Hematopoietic multipotent progenitor cell treated with erythropoietin and hydrocortisone succinate and interleukin-3 and kit ligand, for 8 days (in vitro differentiated cells): ENCODE measurements at places on chromosomes 16 and 17.

DNA sequence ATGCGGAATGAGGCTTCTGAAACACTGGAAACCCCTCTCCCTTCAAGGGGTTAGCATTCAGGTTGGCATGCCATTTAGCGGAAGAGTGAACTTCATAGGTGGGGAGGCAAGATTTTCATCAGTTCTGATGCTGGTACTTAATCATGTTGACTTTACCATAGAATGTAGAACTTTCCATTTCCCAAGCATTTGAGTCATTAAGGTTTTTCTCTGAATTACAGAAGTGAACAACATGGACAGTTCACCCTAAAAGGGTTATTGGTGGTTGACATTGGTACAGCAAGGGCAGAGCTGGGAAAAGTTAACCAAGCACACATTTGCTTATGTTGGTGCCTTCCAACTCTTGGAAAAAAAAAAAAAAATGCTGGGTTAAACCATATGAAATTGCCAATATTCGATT lies 39.1 kb downstream of the GAN start:
- no peak for DNase-seq

DNA sequence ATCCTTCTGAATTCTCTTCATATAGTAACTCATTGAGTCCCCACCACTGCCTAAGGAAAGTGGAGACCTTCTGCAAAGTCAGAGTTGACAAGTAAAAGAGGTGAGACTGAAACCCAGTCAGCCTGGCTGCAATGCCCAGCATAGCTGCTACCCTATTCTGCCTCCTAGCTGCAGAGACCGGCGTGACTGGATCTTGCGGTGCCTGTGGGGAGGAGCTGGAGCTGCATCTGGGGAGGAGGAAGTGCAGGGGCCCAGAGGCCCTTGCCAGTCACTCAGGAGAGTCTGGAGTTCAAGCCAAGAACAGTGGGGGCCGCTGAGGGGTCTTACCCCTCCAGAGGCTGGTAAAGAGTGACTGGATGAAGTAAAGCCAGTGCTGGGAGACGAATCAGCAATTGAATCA lies 35.0 kb upstream of the ZNF423 start:
- peak; percentile 3 for DNase-seq

DNA sequence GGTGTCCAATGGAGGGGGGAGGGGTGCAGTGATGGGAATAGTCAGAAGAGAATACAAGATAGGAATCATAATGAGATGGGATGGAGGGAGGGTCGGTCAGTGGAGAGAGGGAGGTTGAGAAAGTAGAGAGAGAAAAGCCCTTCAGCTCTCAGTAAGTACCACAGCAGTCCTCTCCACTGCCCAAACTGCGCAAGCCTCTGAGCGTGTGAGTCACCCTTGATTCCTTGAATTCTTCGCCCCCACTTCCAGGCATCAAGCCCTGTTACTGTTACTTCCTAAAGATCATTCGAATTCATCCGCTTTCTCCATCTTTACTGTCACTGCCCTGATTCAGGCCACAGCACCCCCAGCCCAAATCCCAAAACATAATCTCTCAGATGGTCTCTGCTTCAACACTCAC lies 2.5 kb downstream of the GUCY2D start:
- no peak for DNase-seq

DNA sequence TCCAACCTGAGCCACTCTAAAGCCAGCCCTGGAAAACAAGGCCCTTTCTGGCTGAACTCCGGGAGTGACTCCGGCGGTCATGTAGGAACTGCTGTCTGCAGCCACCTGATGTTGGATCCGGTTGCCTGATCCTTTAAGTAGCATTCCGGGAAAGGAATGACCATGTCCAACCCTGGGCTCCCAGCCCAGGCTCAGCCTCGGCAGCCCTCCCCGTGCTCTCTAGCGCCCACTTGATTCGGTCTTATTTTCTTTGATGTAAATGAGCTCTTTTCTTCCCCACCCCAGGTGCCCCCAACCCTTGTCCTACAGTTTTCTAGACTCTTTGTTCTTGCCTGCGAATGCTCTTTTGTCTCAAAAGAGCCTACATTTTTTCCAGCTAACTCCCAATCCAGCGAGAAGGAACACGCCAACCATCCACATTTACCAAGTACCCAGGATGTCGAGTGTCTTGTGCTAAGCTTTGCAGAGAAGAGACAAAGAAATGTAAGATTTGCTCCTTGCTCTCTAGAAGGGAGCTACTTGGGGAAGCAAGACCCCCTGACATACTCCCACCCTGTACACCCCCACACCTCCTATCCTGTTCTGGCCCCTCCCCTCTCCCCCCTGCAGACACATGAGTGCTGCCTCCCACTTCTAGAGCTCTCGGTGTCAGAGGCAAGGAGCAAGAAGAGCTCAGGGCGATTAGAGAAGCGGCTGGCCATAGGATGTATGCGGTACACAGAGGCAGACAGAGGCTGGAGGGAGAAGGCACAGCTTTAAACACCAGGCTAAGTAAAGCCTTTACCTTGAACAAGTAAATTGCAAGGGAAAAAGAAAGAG lies 53.8 kb downstream of the COG7 start:
- DNase-seq: no peak

DNA sequence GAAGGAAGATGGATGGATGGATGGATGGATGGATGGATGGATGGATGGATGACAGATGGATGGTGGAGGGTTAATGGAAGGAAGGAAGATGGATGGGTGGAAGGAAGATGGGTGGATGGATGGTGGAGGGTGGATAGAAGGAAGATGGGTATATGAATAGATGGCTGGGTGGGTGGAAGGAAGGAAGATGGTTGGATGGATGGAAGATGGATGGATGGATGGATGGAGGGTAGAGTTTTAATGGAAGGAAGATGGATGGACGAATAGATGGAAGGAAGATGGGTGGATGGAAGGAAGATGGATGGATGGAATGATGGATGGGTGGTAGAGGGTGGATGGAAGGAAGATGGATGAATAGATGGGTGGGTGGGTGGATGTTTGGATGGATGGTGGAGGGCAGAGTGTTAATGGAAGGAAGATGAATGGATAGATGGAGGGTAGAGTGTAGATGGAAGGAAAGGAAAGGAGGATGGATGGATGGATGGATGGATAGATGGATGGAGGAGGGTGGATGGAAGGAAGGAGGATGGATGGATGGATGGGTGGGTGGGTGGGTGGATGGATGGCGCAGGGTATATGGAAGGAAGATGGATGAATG lies 22.1 kb downstream of the MLYCD start:
- no peak for DNase-seq

GRCh38 chr17:38706505-38707216 lies 1.6 kb downstream of the MLLT6 start:
- DNase-seq: no peak

DNA sequence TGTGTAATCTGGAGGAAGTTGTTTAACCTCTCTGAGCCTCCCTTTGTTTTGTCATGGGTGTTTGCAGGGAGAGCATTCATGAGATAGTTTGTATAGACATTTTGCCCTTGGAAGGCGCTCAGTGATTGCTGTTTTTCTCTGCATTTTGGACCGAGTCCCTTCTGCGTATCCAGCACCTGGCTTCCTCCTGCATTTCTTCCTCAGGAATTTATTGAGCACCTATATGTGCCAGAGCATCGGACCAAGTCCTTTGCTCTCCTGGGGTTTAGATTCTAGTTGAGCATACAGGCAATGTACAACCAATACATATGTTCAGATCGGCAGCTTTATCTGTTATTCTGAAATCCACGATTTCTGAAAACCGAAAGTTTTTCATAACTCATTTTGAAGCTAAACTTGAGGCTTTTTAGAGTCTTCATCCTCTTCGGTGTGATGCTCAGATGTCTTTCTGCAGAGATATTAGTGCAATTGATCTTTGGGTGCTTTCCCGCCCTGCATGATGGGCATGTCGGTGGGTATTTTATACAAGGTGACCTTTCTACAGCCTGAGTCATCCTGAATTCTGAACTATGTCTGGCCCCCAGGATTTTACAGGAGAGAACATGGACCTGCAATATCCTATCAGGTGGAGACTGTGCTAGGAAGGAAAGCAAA lies 4.1 kb downstream of the IL4R start:
- no peak for DNase-seq

GRCh38 chr16:50071075-50071671 lies 5.4 kb downstream of the HEATR3 start:
- DNase-seq: peak; percentile 85

GRCh38 chr17:78915872-78916632 lies 9.1 kb downstream of the TIMP2 start:
- DNase-seq: peak; percentile 22

GRCh38 chr17:50946223-50946890 lies 80.2 kb upstream of the TOB1 start:
- no peak for DNase-seq

DNA sequence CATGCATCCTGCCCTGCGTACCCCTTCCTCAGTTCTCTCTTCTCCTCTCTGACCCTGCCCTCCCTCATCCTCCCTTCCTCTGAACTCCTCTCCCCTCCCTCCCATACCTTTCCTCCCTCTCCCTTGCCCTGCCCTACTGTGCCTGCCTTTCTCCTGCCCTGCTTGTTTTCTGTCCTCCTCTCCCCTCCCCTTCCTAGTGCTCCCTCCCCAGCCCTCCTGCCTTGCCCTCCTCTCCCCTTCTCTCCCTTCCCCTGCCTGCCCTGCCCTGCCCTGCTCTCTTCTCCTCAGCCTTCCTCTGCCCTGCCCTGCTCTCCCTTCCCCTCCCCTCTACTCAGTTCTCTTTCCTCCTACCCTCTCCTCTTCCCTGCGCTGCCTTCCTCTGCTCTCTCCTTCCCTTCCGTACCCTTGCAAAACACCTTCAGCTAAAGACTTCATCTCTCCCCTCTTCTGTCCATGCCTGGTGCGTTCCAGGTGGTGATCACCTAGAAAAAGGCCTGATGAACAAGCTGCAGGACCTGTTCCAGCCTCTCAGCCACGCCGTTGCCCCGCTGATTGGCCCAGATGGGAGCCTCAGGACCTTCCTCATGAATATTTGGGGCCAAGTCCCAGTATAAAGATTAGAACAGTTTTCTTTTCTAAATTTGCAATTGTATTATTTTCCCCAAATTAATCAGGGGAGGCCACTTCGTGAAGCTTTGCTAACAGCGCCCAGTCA lies 290.5 kb downstream of the CPPED1 start:
- DNase-seq: no peak

DNA sequence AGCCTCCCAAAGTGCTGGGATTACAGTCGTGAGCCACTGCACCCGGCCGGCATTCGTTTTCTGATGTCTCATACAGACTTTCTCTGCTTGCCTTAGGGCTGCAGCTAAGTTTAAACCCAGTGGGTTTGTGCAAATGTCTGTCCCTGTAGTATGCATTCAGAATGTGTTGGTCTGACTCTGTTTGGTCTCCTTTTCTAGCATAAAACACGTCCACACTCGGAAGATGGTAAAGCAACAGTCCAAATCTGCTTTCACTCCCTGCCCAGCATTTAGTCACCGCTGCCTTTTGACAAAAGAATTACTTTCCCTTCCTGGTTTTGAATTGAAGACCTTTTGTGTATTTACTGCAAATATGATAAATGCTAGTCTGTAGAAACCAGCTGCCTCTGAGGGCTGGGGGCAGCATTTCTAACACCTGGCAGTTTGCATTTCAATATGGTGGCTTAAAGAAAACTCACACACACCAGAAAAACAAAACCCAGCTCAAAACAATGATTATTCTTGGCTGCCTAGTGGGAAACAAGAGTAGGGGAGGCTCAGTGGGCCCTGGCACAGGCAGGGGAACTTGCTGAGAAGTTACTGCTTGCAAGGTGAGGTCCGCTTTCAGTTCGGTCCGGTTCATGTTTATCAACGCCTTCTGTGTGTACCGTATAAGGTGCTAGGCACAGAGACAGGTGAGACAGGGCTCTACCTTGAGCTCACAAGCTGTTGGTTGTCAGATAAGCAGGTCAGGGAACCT lies 56.9 kb downstream of the MSI2 start:
- DNase-seq: no peak

DNA sequence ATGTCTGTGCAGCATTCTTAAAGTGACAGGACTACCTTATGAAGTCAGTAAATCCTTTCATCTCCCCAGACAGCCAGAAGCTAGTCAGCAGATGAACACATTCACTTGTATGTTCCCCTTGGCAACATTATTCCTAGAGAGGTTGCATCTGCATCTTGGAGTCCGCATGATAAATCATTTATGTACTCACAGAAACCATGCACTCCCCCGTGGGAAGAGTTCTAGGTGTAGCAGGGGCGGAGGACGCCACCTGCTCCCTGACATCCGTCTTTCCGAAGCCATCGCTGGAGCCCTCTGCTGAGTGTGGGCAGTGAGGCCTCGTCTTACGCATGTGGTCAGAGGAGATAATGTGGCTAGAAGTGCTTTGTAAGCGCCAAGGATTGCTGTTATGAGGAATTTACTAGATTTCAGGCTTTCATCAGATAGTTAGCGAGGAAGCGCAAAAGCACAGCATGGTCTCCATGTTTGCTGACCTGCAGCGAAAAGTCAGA lies 144.5 kb downstream of the RPTOR start:
- DNase-seq: peak; percentile 45

DNA sequence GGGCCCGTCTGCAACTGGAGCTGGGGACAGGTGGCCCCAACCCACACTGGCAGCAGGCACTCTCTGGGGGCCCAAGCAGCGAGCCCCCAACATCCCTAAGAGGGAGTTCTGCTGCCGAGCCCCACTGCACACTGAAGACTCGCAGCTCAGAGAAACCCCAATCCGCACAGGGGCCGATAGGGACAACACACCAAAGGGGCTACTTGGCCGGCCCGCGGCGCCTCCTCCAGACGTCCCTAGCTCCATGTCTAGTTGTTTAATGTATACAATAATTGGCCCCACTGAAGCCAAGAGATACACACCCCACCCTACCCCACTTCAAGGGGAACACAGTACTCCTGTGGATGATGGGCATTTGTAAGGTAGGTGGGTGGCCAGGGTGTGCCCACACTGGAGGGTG lies 62.7 kb downstream of the ZNF423 start:
- no peak for DNase-seq

- DNase-seq: no peak
These were observed 37.4 kb downstream of the CCDC57 start for GRCh38 chr17:82175201-82175600.

DNA sequence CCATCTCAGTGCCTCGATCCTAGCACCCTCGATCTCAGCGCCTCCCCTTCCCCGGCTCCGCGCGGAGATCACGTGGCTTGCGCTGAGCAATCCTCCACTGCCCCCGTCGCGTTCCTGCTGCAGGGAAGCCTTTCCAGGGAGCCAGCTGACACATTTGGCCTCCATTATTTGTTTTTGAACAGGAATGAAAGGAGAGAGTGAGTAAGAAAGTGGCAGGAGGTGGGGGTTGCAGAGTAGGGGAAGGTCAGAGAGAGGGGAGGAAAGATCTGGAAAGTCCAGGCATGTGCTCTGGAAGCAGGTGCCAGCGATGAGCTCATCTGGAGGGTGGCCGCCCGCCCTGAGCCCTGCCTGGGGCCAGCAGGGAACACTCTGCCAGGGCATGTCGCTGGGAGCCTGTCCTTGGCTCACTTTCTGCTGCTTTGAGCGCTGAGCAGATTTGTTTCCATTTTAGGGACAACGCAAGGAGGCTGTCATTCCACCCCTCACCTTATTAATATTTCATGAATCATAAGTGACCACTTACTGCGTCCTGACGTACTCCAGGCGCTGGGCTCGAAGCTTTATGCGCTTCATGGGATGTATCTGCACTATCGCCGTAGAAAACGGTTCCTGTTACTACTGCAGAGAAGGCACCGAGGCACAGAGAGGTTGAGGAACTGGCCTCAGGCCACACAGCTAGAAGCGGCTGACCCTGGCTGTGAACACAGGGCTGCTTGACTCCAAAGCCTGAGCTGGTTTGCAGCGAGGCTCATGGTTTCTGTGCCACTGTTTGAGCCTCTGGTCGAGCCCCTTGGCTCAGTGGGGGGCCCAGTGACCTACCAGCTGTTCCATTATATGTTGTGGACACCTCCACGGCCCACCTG lies 283.1 kb downstream of the SEC14L1 start:
- DNase-seq: no peak

GRCh38 chr17:67474081-67474661 lies 97.1 kb downstream of the PITPNC1 start:
- DNase-seq: no peak

- DNase-seq: no peak
These were observed 20.4 kb upstream of the MPHOSPH6 start for GRCh38 chr16:82190386-82190785.
